Ovary (tissue), 10 donors: ENCODE measurements at places on chromosomes 11 and 22. TPM values are rescaled to one million over a fixed set of nuclear protein-coding genes. Genes with fewer than 3 reads are reported as not detected.

DNA sequence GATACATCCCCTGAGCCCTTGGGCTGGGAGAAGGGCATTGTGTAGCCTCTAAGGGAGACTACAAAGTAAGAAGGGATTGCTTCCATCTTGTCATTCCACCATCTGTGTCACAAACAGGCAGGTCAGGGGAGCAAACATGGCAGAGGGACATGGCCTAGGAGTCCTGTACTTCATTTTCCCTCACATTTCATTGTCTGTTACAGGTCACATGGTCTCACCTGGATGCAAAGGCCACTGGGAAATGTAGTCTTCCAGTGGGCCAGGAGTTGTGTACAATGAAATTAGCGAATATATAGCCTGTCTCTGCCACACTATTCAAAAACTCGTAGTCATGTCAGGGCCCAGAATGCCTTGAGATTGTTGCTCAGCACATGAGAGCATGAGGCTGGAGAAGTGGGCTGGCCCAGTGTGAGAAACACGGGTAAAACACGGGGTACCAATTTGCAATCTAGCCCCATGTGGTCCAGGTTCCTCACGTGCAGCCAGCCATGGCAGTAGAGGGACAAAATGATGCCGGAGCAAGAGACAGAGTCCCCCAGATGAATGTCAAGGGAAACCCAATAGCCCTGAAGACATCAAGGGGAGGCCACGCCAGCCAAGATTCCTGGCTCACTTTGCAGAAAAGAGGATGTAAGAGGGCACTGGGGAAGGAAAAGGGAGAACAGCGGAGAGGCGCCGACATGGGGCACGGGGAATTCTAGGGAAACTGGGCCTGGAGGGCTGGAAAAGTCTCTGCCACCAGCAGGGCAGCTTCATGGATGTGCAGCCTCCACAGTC lies 47.7 kb upstream of the EMID1 start:
- DNase-seq: peak; percentile 19

The C11orf16 gene
- total RNA-seq: 1.4 TPM

- DNase-seq: no peak
These were observed 5.6 kb downstream of the MAPK1 start for GRCh38 chr22:21861851-21862250.

The ART1 gene
- total RNA-seq: not detected

The DRD2 gene
- 0.15 TPM for total RNA-seq

DNA sequence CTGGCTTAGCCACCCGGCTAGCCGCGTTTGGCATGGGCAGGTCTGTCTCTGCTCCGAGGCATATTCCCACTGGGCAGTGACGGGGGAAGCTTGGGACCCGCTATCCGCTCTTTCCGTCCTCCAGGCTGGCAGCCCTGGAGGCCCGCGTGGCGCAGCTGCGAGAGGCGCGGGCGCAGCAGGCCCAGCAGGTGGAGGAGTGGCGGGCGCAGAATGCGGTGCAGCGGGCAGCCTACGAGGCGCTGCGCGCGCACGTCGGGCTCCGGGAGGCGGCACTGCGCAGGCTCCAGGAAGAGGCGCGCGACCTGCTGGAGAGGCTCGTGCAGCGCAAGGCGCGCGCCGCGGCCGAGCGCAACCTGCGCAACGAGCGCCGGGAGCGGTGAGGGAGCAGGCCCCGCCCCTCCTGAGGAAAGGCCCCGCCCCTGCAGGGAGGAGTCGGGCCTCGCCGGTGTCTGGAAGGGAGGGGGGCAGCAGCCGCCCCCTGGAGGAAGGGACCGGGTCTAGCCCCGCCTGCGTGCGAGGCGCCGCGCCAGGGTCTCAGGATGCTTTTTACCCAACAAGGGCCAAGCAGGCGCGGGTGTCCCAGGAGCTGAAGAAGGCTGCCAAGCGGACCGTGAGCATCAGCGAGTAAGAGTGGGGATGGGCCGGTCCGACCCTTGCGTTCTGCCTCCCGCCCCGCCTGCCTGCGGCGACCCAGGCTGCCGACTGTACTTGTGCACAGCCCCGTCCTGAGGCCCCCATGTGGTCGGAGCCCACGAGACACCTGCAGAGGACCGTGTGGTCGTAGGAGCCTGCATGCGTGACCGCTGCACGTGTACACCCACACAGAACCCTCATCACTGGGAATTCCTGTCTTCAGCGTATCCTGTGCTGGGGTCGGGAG lies 7.9 kb downstream of the ATG16L2 start:
- DNase-seq: peak; percentile 94
